ENCODE measurements at places on chromosomes 12 and 14.

GRCh38 chr12:51773145-51773869, 75.2 kb downstream of the FIGNL2 start:
- DNase-seq, result no peak

GRCh38 chr12:28253161-28253641, 62.9 kb downstream of the CCDC91 start:
- no peak for DNase-seq

GRCh38 chr14:37889087-37889486, 293.7 kb downstream of the TTC6 start:
- no peak for DNase-seq

DNA sequence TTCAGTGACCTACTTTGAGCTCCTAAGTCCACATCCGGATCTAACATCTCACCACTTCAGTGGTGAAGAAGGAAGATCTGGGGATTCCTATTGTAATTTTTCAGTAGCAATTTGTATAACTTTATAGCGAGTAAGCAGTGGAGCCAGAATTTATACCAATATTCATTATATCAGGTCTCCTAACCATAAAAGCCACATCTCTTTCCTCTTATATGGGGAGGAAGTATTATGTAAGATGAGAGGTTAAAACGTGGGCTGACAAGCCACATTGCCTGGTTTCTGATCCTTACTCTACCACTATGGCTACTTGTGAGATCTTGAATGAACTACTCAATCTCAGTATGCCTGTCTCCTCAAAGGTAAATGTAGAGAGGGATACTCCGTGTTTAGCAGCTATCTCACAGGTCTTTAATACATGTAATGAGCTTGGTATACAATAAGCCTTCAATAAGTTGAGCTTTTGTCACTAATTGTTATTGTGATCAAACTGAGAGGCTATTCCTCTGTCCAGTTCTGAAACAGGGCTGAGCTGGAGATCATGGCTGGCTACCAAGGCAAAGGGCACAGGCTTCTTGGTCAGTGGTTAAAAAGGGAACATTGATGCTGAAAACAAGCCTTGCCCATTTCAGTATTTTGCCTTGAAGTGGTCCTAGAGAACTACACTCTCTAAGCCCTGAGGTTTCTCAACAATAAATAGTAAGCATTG, 3.3 kb upstream of the TMEM117 start:
- DNase-seq, result no peak

GRCh38 chr14:23052182-23052623, 5.1 kb downstream of the CDH24 start:
- no peak for DNase-seq

GRCh38 chr12:42552822-42553221, 36.7 kb downstream of the PRICKLE1 start:
- no peak for DNase-seq

- DNase-seq, result no peak
Measured at GRCh38 chr14:104393199-104393897, 186.2 kb upstream of the C14orf180 start.

- DNase-seq, result no peak
Measured at GRCh38 chr12:125282921-125283320, 217.7 kb downstream of the AACS start.

DNA sequence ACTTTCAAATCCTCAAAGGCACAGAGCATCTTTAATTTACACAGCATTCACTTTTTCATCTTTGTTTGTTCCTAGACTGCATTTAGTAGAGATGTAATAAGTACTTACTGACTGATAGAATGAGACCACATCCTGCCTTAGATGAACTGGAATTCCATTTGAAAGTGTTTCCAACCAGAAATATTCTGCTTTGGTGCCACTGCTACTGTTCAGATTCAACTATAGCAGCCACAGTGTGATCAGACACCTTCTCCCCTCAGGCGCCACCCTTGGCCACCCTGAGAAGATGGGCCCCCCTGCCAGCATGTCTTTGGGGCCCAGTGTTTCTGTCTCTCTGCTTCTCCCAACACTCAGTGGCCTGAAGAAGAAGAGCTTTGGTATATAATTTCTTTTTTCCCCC, 449.1 kb downstream of the RAD51B start:
- no peak for DNase-seq

DNA sequence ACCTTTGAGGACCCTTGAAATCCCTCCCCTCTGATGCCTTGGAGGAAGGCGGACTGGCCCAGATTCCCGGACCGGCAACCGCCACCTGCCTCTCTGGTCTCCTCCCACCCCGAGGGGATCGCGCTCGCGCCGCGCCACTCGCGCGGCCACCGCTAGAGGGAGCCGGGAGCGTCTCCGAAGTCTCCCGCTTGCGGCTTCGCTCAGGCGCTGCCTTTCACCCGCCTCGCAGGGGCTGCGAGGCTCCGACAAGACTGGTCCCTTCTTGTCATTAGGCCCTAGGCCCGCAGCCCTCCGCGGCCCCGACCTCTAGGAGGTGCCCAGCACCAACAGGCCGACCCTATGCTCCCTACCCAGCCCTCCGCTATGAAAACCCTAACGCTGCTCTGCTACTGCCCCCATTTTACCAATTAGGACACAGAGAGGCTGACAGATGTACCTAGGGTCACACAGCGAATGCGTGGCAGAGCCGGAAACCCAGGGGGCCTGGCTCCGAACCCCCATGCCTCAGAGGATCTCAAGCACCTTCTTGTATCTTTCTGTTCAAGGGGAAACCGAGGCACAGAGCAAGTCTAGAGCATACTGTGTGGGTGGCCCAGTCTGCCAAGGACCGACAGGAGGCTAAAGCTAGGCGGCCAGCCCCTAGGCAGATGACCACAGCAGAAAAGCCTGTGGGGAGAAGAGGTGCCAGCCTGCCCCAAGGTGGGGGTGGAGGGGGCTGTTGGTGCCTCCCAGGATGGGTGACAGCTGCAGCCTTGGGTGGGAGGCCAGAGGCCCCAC, 21.4 kb upstream of the VSX2 start:
- DNase-seq, result peak; percentile 11

- DNase-seq, result no peak
Measured at GRCh38 chr14:89849931-89850330, 104.6 kb downstream of the EFCAB11 start.

DNA sequence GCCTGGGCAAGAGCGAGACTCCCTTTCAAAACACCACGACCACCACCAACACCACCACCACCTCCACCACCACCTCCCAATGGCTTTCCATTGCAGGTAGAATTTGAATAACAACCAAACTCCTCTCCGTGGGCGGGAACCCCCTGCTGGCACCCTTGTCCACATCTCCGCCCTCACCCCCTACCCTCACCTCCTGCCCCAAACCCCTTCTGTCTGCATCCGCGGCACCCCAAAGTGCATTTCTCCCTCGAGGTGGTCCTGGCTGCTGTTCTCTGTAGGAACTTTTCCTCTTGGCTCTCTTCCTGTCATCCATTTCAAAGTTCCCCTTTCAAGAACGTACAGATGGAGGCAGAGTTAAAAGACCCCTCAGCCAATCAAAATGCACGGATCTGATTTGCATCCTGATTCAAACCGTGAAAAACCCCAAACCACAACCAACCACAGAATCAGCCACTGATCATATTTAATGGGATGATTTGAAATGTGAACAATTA, 3.8 kb downstream of the SDSL start:
- DNase-seq, result no peak

DNA sequence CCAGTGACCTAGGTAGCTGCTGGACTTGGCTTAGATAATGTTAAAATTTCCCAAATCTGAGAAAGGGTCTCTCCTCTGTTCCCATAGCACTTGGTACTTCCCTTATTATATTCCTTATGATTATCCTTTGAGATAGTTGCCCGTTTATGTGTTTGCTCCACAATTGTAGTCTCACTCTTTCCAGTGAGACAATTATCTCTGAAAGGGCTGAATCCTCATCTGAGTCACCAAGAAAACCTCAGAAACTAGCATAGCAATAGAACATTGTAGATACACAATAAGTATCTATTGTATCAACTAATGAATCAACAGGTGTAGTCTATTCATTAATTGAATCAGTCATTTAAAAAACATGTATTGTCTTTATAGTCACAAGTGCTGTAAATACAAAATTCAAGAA, 119.1 kb upstream of the FAR2 start:
- no peak for DNase-seq

GRCh38 chr12:11821386-11822080, 172.1 kb downstream of the ETV6 start:
- no peak for DNase-seq

- no peak for DNase-seq
Measured at GRCh38 chr14:77638771-77639171, 22.3 kb upstream of the SPTLC2 start.

- no peak for DNase-seq
Measured at GRCh38 chr12:53984901-53985691, at the start of gene HOXC10. HOXC10 (plus strand) TSS chr12:53985146; CDS start chr12:53985260, 114 bp downstream.

GRCh38 chr12:74848006-74848405, 310.4 kb downstream of the ATXN7L3B start:
- DNase-seq, result no peak

- DNase-seq, result no peak
Measured at GRCh38 chr12:49633703-49634345, 10.5 kb downstream of the PRPF40B start.

DNA sequence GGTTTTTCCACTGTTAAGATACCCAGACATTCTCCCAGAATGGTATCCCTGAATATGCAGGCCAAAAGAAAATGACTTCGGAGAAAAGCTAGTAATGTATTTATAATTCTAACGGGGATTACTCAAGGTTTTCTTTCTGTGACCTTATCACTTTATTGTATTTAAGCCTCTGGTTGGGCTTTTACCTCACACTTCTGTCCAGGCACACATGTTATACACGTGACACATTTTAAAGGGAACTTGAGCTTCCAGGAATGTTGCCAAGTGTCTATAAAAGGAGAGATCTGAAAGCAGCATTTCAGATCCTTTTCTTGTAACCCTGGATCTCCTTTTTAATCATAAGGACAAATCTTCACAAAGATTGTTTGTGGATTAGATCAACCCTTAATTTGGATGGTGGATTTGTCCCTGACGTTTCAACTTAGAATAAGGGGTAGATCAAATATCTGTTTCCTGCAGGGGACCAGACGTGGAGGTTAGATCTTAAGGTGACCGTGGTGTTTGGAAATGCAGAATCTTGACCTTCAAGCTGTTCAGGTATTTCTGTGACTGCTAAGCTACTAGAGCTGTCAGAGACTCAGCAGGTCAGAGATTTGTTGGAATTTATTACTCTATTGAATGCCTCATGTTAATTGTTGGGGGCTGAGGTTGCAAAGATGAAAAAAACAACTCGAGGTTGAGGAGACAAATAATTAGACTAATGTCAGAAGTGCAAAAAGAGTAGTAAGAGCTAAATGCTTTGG, 1.5 kb downstream of the CIPC start:
- no peak for DNase-seq
